CD4-positive, alpha-beta T cell treated with Interferon alpha-2 for 1 hour (primary cell): ENCODE measurements at places on chromosomes 11 and 22.

DNA sequence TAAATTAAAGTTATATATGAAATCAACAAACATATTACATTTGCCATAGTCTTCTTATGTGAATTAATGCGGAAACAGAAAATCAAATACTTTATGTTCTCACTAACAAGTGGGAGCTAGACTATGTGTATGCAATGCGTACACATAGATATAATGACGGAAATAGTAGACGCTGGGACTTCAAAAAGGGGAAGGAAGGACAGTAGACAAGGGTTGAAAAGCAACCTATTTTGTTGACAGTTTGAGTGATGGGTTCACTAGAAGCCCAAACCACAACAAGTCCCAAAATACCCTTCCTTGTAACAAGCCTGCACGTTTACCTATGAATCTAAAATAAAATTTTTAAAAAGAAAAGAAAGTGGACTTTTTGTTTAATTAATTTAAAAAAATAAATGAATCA, 430.8 kb upstream of the CNTN5 start:
- no peak for DNase-seq

GRCh38 chr11:23897453-23898286, 599.2 kb upstream of the LUZP2 start:
- no peak for DNase-seq

DNA sequence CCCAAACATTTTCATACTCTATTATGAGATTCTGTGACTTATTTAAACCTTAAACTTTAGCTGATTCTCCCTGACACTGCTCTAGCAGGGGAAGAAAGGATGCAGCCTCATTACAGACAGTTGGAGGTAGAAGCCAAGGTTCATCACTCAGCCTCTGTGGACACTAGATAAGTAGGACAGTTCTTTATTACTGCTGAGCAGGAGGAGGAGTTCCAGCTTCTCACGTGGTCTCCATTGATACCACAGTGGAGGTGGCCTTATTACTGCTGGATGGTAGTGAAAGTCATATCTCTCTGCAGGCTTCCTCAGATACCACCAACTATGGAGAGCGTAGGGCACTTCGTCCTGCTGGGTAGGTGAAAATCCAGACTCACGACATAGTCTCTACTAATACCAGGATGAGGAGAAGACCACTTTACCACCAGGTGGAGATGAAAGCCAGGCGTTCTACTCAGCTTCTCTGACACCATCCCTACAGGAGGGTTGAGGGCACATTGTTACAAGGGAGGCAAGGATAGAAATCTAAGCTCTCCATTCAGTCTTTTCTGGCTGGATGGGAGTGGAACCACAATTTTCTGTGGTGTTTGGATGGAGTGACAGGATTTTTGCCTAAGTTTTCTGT, 13.1 kb upstream of the ANGPTL5 start:
- DNase-seq, result no peak

GRCh38 chr22:28795932-28796856, 4.2 kb downstream of the XBP1 start:
- DNase-seq, result no peak

GRCh38 chr11:79708319-79708932, 267.6 kb upstream of the TENM4 start:
- DNase-seq, result no peak

- DNase-seq, result peak; percentile 64
Observed at GRCh38 chr11:83157594-83158356, 844 bp downstream of the PCF11 start.

DNA sequence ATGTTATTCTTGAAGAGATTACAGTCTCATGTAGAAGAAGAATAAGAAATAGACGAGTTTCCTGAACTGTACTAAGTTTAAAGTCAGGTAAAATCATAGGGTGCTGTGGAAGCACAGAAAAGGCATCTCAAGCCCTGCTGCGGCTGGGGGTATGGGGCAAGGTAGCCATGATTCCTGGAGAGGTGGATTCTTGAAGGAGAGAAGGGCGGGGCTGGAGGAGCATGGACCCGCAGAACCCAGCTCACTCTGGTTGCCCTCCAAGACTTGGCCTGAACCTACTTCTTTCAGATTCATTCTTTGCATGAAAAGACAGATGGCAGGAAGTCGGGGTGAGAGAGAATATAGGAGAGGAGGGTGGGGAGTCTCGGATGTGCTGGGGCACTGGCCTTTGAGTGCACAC, 57.8 kb downstream of the OPCML start:
- DNase-seq, result no peak

GRCh38 chr22:38850941-38851849, 7.4 kb upstream of the NPTXR start:
- no peak for DNase-seq

GRCh38 chr11:40314327-40314726, 1145.1 kb downstream of the LRRC4C start:
- DNase-seq, result no peak

- no peak for DNase-seq
Observed at GRCh38 chr11:110894224-110894623, 182.0 kb upstream of the ARHGAP20 start.

DNA sequence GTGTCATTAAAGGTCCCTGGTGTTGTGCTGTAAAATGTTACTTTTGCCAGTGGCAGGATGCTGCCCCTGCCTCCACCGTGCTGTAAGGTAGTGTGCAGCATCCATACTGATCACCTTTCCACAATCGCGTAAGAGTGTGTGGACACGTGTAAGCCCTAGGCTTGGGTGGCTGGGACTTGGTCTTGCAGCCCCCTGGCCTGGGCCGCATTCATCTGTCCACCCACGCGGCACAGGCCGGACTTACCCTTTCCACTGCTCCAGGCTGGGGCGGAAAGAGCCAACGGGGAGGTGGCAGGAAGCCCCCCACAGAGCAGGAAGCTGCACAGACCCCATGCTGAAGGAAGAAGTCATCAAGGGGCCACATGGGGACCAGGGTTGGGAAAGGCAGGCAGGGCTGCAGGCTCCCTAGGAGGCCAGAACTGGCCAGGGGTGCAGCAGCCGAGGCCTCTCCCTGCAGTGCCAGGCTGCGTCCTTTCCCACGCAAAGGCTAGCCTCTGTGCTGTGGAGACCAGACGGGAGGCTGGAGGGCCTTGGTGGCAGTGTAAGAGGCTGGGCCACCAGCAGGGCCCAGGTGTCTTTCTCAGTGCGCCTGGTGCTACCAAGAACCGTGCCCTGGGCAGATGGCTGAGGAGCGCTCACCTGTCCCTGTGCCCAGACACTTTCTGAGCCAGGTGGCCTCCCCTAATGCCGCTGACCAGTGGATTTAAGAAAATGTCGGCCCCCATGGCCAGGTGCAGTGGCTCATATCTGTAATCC, 11.7 kb upstream of the TMEM191C start:
- DNase-seq, result no peak

- no peak for DNase-seq
Observed at GRCh38 chr11:114078423-114078822, 18.9 kb downstream of the ZBTB16 start.

- DNase-seq, result no peak
Observed at GRCh38 chr22:32823024-32823730, 21.7 kb downstream of the TIMP3 start.

DNA sequence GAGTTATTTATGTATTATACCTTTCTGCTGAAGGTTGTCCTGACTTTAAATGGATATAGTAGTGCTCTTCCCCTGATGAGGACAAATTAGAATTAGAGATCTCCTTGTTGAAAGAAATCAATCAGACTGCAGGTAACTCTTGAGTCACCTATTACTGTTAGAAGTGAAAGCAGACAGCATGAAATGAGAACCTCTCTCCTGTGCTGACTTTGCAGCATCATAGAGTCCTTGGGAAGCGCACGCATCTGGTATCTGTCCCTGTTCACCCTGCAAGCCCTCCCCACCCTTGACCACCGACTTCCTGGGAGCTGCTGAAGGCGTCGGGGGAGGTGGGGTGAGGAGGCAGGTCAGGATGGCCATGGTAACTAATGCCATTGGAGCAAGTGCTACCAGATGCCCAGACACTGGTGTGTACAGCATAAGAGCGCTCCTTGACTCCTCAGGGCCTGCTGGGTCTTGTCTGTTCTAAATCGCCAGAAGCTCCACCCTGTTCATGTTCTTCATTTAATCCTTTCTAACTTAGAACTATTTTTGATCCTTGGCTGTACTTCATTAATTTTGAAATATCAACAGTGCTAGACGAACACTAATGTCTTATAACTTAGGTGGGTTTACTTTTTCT, 143.9 kb downstream of the WNT7B start:
- no peak for DNase-seq

GRCh38 chr22:39482768-39483167, 19.3 kb upstream of the MIEF1 start:
- DNase-seq, result no peak

GRCh38 chr22:23357053-23357452, 176.7 kb downstream of the BCR start:
- no peak for DNase-seq

- no peak for DNase-seq
Observed at GRCh38 chr22:36971341-36972125, 47.7 kb downstream of the TST start.

DNA sequence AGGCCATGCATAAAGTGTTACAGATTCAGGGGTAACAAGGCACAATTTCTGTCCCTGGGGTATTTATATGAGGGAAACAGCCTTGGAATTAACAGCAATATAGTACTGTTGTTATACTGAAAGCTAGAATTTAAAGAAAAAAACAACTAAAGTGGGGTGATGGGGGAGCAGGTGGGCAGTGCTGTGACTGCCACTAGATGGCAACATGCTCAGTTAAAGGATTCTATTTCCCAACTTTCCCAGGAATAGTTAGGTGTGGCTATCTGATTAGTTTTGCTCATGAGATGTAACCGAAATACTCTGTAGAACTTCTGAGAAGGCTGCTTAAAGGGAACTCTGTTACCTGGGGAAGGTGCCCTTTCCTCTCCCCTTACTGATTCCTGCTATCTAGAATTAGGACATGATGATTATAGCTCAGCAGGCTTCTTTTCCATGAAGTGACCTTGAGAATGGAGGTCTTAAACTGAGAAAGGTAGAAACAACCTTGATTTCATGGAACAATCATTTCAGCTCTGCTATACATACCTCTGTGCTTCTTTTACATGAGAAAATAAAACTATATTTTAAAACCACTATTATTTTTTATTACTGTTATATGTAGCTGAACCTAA, 102.6 kb downstream of the RELT start:
- no peak for DNase-seq

- DNase-seq, result no peak
Observed at GRCh38 chr11:61700212-61700611, 20.0 kb downstream of the DAGLA start.

GRCh38 chr11:1326435-1327063, 17.1 kb upstream of the TOLLIP start:
- DNase-seq, result no peak

- DNase-seq, result no peak
Observed at GRCh38 chr11:45551191-45551713, 114.2 kb downstream of the CHST1 start.

DNA sequence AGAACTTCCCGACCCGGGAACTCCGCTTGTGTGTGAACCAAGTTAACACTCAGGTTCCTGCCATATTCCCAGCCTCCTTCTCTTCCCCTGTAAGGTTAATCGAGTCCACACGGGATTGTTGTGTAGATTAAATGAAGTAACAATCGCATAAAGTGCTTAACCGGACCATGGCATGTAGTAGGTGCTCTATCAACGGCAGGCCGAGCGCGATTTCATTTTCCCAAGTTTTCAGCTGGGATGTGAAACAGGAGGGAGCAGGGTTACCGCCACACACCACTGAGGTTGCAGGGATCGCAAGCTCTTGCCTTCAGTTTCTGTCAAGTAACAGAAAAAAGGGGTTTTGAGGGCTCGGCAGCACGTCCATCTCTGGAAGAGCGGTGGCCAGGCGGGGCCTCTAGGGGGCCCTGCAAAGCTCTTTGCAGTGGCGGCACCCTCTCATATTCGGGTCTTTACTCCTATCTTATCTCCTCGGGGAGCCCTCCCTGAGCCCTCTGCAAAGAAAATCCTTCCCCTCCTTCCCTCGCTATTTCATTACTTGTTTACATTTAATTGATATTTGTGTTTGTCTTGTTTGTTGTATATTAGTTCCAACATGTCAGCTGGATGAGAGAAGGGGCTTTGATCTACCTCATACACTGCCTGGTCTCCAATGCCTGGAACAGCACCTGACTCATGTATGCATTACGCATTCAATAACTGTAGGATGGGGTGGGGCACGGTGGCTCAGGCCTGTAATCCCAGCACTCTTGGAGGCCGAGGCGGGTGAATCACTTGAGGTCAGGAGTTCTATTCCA, 816 bp upstream of the PLEKHA7 start:
- DNase-seq, result peak; percentile 31

GRCh38 chr11:133082841-133083488, 449.3 kb downstream of the OPCML start:
- peak; percentile 19 for DNase-seq

- DNase-seq, result peak; percentile 18
Observed at GRCh38 chr11:64384981-64385944, 26.3 kb downstream of the RPS6KA4 start.

DNA sequence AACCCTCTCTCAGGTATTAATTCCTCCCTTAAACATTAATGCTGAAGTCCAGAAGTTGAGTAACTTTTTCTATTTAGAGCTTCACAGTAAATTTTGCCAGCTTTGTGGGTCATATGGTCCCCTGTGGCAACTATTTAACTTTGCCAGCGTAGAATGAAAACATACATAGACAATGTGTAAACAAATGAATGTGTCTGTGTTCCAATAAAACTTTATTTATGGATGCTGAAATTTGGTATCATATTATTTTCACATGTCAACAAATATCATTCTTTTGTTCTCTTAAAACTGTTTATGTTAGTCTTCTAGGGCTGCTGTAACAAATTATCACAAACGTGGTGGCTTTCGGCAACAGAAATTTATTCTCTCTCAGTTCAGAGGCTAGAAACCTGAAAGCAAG, 85.1 kb downstream of the TMEM135 start:
- DNase-seq, result no peak

DNA sequence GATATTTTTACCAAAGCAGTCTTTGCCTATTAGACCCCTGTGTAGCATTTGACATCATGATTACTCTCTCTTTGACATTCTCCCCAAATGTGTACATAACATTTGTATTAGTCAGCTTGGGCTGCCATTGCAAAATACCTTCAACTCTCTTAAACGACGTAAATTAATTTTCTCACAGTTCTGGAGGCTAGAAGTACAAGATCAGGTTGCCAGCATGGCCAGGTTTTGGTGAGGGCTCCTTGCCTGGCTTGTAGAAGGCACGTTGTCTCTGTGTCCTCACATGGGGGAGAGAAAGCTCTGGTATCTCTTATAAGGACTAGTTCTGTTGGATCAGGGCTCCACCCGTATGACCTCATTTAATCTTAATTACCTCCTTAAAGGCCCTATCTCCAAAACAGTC, 12.3 kb upstream of the DLAT start:
- no peak for DNase-seq

DNA sequence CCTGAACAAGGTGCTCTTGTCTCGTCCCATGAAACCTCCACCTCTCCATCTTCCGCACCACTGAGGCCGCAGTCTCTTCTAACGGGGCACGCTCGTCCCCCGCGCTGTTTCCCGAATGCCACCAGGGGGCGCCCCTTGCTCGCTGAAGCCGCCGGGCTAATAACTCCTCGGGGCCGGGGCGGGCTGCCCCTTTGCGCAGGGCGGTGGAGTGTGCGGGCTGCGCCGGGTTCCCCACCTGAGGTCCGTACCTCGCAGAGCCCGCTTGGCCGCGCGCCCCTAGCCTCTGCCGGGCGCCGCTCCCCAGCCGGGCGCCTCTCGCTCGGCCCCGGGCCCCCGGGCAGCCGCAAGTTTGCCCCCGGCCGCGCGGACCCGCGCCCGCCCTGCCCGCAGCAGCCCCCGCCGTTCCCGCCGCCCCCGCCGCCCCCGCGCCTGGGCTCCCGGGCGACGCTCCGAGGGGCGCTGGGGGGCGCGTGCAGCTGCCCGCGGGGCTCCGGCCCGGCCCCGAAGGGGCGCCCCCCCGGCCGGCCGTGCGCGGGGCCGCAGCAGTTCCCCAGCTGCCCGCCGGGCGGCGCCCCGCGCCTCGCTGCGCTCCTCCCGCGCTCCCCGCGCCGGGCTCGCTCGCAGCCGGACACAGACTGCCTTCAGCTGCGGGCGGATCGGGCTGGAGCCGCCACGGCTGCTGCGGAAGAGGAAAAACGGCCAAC, at the start of gene GRIK4:
Gene GRIK4 (plus strand): TSS at position 633 of the 704 bp plus-strand sequence. CDS start 148,571 bp downstream, outside the sequence.
- DNase-seq, result peak; percentile 65
